ENCODE measurements at places on chromosomes 12 and 14. TPM values are rescaled to one million over a fixed set of nuclear protein-coding genes. Genes with fewer than 3 reads are reported as not detected.

The MMP17 gene
- total RNA-seq, result 5.6 TPM

The CCDC197 gene
- not detected for total RNA-seq

The PTGDR gene
- total RNA-seq, result 1.8 TPM

DNA sequence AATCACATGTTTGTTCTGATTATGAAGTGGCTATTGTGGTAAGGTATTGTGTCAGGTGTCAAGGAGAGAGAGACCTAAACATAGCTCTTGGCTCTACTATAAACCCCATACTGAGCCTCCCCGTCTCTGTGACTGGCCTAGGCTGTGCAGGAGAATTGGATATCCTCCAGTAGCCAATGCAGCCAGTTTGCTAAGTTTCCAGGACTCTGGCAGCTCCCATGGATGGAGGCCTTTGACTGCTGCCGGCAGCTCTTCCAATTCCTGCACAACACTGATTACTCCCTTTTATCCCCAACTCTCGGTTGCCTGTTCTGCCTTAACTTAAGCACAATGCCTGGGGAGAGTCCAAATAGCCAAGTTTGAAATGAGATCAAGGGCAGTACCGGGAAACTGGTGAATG is 59.3 kb downstream of the ABCC9 start:
- peak; percentile 69 for DNase-seq

GRCh38 chr14:74574706-74575105 is 37.3 kb downstream of the LTBP2 start:
- DNase-seq, result no peak

All from fibroblast of the aortic adventitia (primary cell).